ENCODE measurements at places on chromosomes 1 and 21.
A peak's percentile ranks its signal among the peaks of the same experiment; 100 is the strongest.

DNA sequence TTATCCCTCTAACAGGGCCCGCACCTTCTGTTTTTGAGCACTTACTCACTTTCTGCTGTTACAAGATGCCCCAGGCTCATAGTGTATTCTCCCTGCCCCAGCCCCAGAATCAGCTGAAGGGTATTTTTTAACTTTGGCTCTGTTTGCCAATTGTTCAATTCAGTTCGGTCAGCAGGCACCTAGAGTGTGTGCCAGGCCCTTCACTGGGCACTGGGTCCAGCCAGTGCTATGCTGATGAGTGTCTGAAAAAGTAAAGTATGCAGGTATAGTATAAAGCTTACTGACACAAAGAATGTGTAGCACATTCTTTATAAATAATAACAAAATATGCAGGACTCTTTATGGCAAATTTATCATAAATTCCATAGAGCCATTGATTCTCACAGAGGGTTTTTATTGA is 35.0 kb downstream of the FHAD1 start:
- DNase-seq: no peak

DNA sequence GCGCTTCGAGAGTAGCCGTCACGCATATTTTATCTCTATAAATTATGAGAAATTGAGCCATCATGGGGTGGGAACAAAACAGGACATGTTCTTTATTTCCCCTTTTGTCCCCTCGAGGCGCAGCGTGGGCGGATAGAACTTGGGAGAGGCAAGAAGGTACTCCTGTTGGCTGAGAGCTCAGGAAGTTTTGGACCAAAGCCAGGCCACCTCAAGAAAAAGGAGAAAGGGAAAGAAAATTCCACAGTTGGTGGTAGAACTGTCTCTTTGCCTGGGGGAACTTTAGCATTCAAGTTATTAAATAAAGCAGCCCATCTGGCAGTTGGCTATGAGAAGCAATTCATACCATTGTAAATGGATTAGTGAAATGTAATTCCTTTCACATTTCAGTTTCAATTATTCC is 76.4 kb upstream of the DSCAM start:
- DNase-seq: no peak

GRCh38 chr1:67609577-67610341 is 75.2 kb upstream of the GADD45A start:
- no peak for DNase-seq

- peak; percentile 55 for DNase-seq
These were observed at the start of gene OLFML3 for GRCh38 chr1:113978863-113979702. OLFML3 (plus strand) TSS chr1:113979474; CDS start chr1:113979517, 43 bp downstream.

DNA sequence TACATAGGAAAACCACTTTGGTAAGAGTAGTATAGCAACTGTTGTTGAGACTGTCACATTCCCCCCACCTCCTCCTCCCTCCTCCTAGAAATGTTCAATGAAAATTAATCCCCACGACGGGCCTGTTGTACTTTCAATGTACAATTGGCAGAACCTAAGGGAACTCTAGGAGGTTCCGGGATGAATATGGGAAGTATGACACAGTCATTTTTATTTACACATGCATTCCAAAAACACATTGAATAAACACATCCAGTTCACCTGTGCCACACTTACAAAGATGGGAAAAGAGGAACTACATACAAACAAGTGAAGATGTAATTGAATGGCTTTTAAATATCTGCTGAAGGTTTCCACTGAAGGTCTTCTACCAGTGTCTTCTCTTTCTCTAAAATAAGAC is 144.4 kb upstream of the NBPF11 start:
- DNase-seq: no peak

DNA sequence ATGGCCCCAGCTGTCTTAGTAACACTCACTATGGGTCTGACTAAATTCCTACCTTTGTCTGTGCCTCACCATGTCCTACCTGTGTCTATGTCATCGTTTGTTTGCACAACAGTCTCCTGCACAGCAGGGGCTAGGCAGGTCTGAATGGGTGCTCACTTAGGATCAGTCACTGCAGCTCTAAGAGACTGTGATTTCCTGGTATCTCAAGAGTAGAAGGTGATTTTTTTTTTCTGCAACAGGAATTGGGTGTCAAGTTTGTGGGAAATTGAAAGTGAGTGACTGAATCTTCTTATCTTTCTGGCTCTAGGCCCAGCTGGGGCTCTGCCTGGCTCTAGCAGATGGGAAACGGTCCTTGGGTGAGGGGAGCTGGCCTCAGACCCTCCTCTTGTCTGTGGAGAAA is 46.4 kb upstream of the TRABD2B start:
- DNase-seq: no peak

GRCh38 chr1:81213279-81213678 is 587.5 kb upstream of the ADGRL2 start:
- DNase-seq: no peak

DNA sequence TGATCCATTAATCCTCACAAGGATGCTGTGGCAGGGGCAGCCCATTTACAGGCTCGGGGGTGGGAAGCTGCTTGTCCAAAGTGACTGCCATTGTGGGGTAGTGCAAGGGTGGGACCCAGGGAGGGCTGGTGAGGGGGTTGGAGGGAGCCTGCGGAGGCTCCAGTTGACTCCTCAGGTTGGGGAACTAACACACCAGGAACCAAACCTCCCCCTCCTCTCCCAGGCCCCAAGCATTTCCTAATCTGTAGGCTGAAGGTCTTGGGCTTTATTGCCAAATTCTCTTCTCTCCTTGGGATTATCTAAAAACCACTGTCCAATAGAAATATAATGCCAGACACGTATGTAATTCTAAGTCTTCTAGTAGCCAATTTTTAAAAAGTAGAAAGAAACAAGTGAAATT is 18.2 kb downstream of the IKBKE start:
- DNase-seq: no peak

- no peak for DNase-seq
These were observed 4.8 kb upstream of the RHCE start for GRCh38 chr1:25425098-25426085.

- peak; percentile 30 for DNase-seq
These were observed 222.4 kb upstream of the B3GALT2 start for GRCh38 chr1:193408782-193409293.

GRCh38 chr1:54476530-54477109 is 70.4 kb upstream of the SSBP3 start:
- DNase-seq: no peak

GRCh38 chr1:218817691-218818465 is 355.8 kb upstream of the LYPLAL1 start:
- no peak for DNase-seq

DNA sequence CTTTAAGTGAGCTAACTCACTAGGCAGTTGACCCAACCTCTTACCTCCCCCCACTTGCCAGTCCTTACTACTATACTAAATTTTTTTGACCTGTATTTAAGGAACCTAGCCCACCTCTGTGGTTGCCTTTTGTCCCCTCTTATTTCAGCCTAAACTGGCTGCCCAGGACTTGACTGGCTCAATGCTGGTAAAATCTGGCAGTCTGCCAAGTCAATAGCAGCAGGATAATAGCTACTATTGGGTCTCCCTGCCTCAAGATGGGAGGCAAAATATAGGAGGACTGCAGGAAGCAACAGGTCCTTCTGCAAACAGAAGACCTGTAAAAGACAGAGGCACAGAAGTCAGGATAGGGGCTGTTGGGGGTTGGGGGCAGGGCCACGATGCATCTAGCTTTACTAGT is 144.2 kb upstream of the POGK start:
- no peak for DNase-seq

- no peak for DNase-seq
These were observed 471 bp upstream of the MTF2 start for GRCh38 chr1:93078638-93078985.

DNA sequence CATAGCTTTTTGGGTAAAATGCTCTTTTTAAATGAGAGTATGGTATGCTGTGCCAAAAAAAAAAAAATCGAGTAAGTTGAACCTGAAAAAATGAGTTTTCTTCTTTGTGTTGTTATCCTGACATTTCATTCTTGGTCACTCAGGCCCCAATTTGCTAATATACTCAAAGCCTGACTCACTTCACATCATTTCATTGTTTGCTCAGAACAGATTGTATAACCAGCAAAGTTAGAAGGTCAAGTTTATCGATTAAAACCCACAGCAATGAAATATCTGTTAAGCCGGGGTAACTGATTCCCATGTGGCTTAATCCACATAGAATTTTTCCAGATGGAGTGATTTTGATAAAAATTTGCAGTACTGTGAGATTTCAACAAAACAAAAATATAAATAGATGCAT is 363.7 kb downstream of the NEGR1 start:
- DNase-seq: no peak

- DNase-seq: no peak
These were observed 764.4 kb downstream of the ADGRL2 start for GRCh38 chr1:82565146-82565545.

- DNase-seq: no peak
These were observed 421.3 kb downstream of the NPHP4 start for GRCh38 chr1:5570931-5571330.

DNA sequence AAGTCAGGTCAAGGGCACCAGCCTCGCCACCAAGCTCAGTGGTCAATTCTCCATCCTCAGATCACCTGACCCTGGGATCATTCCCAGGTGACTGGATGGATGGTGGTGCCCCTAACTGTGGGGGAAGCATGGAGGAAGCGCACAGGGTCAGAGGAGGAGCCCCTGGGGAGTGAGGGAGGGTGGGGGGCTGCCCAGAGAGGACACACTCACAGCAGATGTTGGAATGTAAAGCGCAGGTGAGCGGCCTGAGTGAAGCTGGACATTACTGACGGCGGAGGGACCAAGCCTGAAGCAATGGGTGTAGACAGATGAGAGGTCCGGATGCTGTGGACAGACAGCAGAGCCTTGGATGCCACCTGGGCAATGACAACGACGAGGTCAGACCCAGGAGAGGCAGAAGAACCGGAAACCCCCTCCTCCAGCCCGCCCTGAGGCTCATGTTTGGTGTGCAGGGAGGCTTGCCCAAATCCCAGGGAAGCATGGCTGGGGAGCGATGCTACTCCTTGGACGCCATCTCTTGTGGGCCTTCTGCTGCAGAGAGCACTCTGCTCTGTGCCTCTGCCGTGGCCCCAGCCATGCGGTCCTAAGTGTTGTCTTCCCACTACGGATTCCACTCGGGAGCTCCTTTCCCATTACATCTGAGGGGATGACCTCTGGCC is 5.7 kb upstream of the CPLANE2 start:
- no peak for DNase-seq

DNA sequence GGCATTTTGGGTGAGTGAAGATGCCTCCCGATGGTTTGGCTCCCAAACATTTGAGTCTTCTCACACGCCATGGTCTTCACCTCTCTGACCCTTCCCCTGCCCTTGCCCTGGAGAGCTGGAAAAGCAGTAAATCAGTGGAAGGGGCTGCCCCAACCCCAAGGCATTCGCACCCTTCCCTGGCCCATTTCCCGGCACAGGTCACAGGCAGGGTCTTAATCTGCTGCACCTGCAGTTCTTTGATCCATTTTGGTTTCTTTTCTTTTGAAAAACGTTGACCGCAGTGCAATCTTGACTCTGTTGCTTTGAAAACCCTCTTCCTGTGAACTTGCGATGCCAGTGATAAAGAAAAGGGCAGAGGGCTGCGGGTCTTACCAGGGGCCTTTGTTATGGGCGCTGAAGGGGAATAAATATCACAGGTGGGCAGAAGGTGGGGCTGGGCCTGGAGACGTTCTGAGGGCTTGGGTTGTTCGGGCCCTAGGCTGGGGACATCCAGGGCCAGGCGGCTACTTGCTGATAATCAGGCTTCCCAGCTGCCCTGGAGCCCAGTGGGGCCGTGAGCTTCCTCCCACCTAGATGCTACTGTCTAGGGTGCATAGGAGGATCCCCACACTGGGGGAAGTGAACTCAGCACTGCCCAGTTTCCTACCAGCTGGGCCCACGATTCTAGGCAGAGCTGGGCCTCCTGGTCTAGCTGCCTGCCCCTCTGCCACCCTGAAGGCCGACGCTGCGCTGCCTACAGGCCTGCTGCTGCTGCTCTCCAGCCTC is 38.6 kb upstream of the EPS8L3 start:
- peak; percentile 81 for DNase-seq

GRCh38 chr1:191889623-191890003 is 268.6 kb upstream of the RGS18 start:
- no peak for DNase-seq

DNA sequence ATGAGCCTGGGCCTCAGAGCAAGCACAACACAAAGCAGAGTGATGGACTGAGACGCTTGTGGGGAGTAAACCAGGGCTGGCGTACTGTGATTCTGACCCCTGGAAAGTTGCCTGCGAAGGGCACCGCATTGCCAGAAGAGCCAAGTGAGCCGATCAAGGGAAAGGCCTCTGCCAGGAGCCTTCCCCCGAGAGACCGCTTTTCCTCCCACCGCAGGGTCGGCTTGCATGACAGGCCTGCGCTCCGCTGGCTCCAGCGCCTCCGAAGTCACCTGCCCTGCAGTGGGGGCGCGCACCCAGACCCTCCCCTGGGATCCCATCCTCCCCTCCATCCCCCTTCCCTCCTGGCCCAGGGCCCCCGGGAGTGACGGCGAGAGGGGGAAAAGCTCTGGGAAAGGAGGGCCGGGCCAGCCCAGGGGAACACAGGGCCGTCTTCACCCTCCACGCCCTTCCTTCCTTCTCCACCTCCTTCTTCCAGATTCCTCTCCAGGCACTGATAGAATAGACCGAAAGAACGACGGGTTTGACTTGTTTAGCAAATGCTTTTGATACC is 165.0 kb downstream of the TRIM33 start:
- DNase-seq: no peak

DNA sequence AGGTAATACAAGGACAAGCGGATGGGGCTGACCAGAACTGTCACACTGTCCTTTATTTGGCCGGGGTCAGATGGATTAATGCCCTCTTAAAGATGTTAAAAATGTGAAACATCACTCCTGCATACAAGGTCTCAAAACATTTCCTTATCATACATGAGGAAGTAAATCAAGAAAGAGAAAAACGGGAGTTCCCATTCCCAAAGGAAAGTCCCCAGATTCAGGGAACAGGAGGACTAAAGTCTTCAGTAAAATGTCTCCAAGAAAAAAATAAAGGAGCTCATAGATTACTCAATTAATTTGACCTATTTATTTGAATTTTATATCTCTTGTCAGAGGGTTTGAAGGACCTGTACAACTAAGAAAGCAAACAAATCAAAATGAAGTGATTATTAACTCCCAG is 13.4 kb upstream of the HSD11B1 start:
- DNase-seq: no peak

GRCh38 chr1:41844255-41844654 is 74.5 kb downstream of the HIVEP3 start:
- DNase-seq: no peak

DNA sequence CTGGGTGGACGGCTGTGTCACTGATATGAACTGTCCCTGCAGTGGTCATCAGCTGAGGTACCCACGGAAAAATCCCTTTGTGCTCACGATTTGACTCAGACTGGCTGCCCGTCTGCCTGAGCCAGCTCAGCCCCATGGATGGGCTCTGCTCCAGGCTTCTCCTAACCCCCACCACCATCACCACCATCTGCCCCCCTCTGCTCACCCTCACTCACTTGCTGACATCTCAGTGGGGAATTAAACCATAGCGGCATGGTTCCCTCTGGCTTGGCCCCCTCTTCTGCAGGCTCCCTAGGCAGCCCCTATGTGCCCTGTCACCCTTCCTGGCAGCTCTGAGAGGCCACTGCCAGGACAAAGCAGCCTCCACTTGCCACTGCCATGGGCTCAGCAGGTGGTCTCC is 17.3 kb downstream of the SLC6A9 start:
- DNase-seq: no peak

All from CD4-positive, alpha-beta T cell treated with Interleukin-10 for 1 hour (primary cell).